ENCODE measurements at places on chromosomes 11 and 22.

GRCh38 chr11:102485095-102485722 lies 32.6 kb upstream of the TMEM123 start:
- DNase-seq = no peak

GRCh38 chr22:21642584-21643448 lies 714 bp downstream of the SDF2L1 start:
- peak; percentile 39 for DNase-seq

DNA sequence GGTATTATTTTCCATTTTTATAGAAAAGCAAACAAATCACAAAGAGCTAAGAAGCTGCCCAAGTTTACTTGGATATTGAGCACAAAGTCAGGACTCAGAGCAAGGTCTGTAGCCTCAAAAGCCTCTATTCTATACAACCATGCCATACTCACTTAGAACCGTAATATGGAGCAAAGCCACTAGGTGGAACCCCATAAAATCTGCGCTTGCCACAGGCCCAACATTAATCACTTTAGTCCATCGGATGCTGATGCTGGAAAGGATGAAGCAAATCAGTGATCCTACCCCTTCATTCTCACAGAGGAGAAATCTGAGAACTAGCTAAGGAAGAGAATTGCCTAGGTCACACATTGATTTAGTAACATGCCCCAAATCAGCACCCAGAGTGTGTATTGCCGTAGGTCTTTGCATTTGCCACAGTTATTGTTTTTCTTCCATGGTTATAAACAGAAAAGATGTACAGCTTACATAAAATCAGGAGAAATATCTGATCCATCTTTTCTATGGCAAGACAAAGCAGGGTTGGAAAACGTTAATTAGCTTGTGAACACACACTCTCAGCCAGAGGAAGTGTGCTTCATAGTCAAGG lies 56.7 kb upstream of the RAB38 start:
- DNase-seq = no peak

DNA sequence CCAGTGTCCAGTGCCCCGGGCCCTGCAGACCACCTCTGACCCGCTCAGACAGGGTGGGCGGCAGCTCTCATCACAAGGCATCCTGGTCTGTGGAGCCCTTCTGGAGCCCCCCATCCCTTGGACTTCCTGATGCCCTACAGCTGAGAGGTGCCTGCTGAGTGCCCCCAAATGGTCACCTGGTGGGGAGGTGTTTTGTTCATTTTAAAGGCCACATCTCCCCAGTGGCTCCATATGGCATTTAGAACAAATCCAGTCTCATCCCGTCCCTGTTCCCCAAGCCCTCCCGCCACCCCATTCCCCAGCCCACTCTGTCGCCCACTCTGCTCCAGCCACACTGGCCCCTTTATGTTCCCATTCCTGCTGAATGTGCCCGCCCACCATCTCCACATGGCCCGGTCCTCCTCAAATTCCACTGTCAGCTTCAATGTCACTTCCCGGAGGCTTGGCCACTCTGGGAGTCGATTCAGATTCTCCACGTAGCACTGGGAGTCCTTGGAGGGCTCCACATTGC lies 32.8 kb downstream of the OSBPL5 start:
- DNase-seq = no peak

GRCh38 chr22:19132693-19133400 lies 1.7 kb downstream of the TSSK2 start:
- no peak for DNase-seq

DNA sequence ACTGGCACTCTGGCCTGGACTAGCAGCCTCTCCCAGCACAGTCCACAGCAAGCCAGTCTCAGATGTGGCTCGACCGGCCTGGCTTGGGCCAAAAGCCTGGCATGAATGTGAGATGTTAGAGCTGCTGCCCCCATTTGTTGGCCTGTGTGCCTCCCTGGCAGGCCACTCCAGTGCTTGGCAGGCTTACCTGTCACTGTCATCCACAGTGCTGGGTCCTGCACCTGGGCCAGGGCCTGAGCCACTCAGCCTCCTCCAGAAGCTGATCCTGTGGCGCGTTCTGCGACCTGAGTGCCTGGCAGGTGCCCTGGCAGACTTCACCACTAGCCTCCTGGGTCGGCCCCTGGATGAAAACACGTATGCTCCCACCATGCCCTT lies 36.1 kb downstream of the RRP8 start:
- no peak for DNase-seq

GRCh38 chr22:50242406-50242949 lies 2.3 kb downstream of the TUBGCP6 start:
- DNase-seq = no peak

DNA sequence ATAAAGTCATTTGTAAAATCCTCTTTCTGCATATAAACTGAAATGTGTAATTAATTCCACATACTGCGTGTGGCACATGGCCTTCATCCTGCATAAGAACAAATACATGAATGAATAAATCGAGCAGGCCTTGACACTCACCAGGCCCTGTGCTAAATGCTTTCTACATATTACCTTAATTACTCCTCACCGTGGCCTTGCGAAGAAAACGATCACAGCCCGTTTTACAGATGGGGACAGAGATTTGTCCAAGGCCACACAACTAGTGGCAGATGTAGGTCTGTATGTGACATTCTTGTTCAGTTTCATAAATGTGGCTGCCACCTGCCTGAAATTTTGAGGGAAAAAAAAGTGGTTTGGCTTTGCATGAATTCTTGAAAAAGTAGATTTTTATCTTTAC lies 5.8 kb upstream of the CCND1 start:
- no peak for DNase-seq

GRCh38 chr11:73218106-73218829 lies at the start of gene P2RY2:
Gene P2RY2 (plus strand): TSS chr11:73218281. CDS start chr11:73234160, 15,879 bp downstream.
- no peak for DNase-seq

- DNase-seq = no peak
Observed at GRCh38 chr11:23976426-23976825, 520.4 kb upstream of the LUZP2 start.

- DNase-seq = no peak
Observed at GRCh38 chr22:19805821-19806212, 45.2 kb downstream of the TBX1 start.

- DNase-seq = no peak
Observed at GRCh38 chr11:36023922-36024321, 80.1 kb downstream of the LDLRAD3 start.

- DNase-seq = no peak
Observed at GRCh38 chr22:36773935-36774334, 2.0 kb downstream of the IFT27 start.

- no peak for DNase-seq
Observed at GRCh38 chr11:100756559-100756958, 69.5 kb downstream of the ARHGAP42 start.

DNA sequence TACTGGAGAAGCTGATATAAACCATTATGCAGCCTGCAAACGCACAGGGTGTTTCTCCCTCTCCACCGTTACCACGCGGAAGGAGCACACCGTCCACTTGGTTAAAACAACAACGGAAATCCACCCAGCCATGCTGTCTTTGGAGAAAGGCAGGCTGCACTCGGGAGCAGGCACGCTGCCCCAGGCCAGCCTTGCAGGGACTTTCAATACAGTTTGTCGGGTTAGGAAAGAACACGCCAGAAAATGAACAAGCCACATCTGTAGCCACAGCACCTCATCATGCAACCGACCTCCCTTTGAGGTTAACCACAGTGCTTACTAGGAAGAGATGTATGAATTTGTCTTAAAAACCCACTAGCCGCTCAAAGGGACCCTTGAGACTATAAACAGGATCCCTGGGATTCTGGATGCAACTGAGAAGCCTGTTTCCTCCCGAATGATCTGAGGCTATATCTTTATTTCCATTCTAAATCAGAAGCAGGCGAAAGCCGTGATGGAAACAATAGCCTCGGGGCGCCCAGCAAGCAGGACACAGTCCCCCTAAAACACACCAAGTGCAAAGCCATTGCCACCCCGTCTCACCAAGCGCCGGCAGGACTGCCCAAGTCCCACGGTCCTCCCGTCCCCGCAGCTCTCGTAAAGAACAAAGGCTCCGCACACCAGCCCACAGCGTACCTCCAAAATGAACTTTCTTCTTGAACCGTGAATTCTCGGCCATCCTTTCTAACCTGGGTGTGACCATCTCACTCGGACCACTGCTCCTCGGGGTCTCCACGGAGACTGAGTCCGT lies 318.9 kb downstream of the CTTN start:
- DNase-seq = no peak

- DNase-seq = no peak
Observed at GRCh38 chr22:42630901-42631602, 9.3 kb downstream of the ATP5MGL start.

- no peak for DNase-seq
Observed at GRCh38 chr11:85680897-85681296, 5.1 kb downstream of the CCDC89 start.

GRCh38 chr11:128725630-128726319 lies 31.9 kb downstream of the FLI1 start:
- DNase-seq = no peak

- no peak for DNase-seq
Observed at GRCh38 chr11:105647780-105648179, 37.9 kb downstream of the GRIA4 start.

GRCh38 chr11:2207212-2207611 lies 35.6 kb upstream of the TH start:
- DNase-seq = no peak

GRCh38 chr22:28829358-28830181 lies 29.2 kb upstream of the XBP1 start:
- DNase-seq = peak; percentile 53

- no peak for DNase-seq
Observed at GRCh38 chr11:20790622-20791021, 121.2 kb downstream of the NELL1 start.
